ENCODE measurements at places on chromosomes 11 and 22.

- no peak for DNase-seq
Measured at GRCh38 chr22:40635043-40635939, 1.2 kb downstream of the MRTFA start.

GRCh38 chr11:69460540-69461257 is 20.8 kb upstream of the LINC01488 start:
- no peak for DNase-seq

DNA sequence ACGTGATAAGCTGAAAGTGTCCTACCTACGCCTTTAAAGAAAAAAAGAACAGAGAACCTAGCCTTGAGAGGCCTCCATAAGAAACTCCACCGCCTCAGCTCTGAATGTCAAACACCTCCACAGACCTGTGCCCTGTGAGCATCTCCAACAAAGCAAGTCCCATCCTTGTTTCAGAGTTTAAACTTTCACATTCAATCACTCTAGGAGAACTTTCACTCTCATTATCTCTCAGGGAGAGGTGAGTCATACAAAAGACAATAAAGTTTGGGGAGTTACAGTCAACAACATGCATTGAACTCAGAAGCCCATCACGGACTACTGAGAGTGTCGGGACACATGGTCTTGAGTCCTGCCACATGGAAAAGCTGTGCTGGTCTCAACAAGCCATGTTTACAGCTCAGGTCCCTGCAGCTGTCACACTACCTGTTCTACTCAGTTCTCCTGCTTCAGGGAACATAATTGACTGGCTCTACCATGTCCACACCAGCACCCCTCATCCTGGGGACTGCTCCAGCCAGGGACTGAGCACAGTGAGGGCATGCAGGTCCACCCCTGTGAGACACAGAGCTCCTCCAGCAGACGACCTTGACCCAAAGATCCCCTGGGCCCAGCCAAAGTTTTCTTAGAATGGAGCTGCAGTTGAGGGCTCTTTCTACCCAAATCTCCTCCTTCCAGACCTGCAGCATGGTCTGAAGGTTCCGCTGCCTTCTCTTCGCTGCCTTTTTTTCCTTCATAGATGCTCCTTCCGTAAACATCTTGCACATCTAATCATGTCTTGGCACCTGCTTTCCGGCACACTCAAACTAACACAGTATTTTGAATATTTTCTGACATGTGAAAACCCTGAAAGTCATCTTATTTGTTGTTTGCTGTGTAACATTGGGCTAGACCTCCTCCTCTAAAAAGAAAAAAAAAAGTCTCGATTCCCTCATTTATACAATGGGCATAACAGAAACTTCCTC is 114.9 kb downstream of the ETS1 start:
- no peak for DNase-seq

DNA sequence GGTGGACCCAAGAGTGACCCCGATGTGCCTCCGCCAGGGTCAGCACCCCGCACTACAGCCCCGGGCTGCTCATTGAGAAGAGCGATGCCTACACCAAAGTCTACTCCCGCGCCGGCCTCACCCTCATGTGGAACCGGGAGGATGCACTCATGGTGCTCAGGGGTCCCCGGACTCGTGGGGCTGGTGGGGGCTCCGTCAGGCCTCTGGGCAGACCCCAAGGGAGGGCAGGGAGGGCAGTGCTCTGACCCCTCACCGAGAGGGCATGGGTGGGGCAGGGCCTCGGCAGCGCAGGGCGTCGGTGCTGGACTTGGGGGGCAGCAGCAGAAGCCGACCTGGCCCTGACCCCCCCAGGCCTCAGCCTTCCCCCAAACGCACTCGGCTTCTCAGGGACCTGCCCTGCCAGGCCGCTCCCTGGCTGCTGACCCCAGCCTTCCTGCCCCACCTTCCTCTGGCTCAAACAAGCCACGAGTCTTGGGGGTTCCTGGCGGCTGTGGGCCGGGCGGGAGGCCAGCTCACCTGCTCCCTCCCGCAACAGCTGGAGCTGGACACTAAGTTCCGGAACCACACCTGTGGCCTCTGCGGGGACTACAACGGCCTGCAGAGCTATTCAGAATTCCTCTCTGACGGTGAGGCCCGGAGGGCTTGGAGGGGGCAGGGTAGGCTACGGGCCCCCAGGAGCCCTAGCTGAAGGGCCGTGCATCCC is 2.9 kb downstream of the MUC2 start:
- DNase-seq = no peak

DNA sequence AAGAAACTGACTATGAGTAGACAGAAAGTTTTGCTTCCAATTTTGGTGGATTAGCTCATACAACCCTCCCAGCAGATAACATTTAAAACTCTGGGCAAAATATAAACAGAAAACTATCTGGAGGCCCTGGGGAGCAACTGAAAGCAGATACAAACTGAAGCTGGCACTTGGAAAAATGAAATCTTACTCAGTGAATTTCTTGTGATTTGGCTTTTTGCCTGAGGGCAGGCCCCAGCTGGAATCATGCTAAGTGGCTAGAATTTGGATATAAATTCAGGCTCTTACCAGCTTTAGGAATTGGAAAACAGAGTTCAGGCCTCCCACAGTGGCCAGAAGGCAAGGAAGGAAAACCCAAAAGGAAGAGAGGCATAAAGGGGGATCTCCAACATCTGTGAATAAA is 85.8 kb downstream of the EFCAB6 start:
- no peak for DNase-seq

GRCh38 chr11:114343020-114343419 is 46.8 kb downstream of the NNMT start:
- no peak for DNase-seq

GRCh38 chr11:11016068-11016467 is 158.2 kb upstream of the ZBED5 start:
- no peak for DNase-seq

Data from stimulated activated CD4-positive, alpha-beta T cell treated with anti-CD3 and anti-CD28 coated beads, Interleukin-1b, Interleukin-23, amount 100 ng/mL, for 1 hour (primary cell).